ENCODE measurements at places on chromosomes 11 and 22. TPM values are rescaled to one million over a fixed set of nuclear protein-coding genes. Genes with fewer than 3 reads are reported as not detected.

MS4A14 gene
- not detected for total RNA-seq

TMEM191C gene
- 5.8 TPM for total RNA-seq

GLYATL2 gene
- not detected for total RNA-seq

HSPB2 gene
- total RNA-seq, result not detected

POLA2 gene
- total RNA-seq, result 43.2 TPM

CSF2RB gene
- total RNA-seq, result 0.60 TPM

FAT3 gene
- 0.13 TPM for total RNA-seq

ENTHD1 gene
- 0.20 TPM for total RNA-seq

UPK2 gene
- total RNA-seq, result not detected

APOL5 gene
- total RNA-seq, result not detected

C22orf31 gene
- total RNA-seq, result not detected

MRPL48 gene
- 81.9 TPM for total RNA-seq

STT3A gene
- total RNA-seq, result 148 TPM

OR4D5 gene
- not detected for total RNA-seq

ADM gene
- total RNA-seq, result 0.78 TPM

FOLR1 gene
- total RNA-seq, result 0.92 TPM

BIRC3 gene
- total RNA-seq, result 0.58 TPM

HPX gene
- 1.4 TPM for total RNA-seq

CDC42BPG gene
- 7.4 TPM for total RNA-seq

FOLH1 gene
- total RNA-seq, result not detected

PGR gene
- 2.4 TPM for total RNA-seq

PKP3 gene
- 102 TPM for total RNA-seq

MACROD1 gene
- total RNA-seq, result 45.2 TPM

MMP1 gene
- total RNA-seq, result not detected

TTC9C gene
- total RNA-seq, result 34.0 TPM

OR2AG1 gene
- total RNA-seq, result not detected

OR51B4 gene
- total RNA-seq, result 48.2 TPM

RFPL2 gene
- not detected for total RNA-seq

CD3E gene
- 1.1 TPM for total RNA-seq

KRTAP5-11 gene
- total RNA-seq, result not detected

OR5T3 gene
- total RNA-seq, result not detected

LRRC4C gene
- total RNA-seq, result not detected

ASRGL1 gene
- total RNA-seq, result 18.3 TPM

EPS8L2 gene
- total RNA-seq, result 10.4 TPM

SEPTIN3 gene
- not detected for total RNA-seq

FADS3 gene
- 106 TPM for total RNA-seq

CADM1 gene
- total RNA-seq, result 0.42 TPM

NXPE4 gene
- total RNA-seq, result not detected

DCDC1 gene
- not detected for total RNA-seq

INSC gene
- total RNA-seq, result not detected
